ENCODE measurements at places on chromosomes 13 and 19. TPM values are rescaled to one million over a fixed set of nuclear protein-coding genes. Genes with fewer than 3 reads are reported as not detected.

Gene NBEA
- 6.1 TPM for total RNA-seq

Gene FNDC3A
- total RNA-seq = 63.6 TPM

Gene ZNF836
- 9.9 TPM for total RNA-seq

Gene TEX26
- total RNA-seq = not detected

Gene RNU6-9
- not detected for total RNA-seq

Gene ZNF653
- 20.5 TPM for total RNA-seq

Gene FXYD1
- not detected for total RNA-seq

Gene NKG7
- total RNA-seq = not detected

Gene PRKD2
- total RNA-seq = 63.6 TPM

Gene TEX101
- total RNA-seq = not detected

Gene SYT3
- 0.55 TPM for total RNA-seq

Gene KLK15
- total RNA-seq = not detected

Gene SLC25A41
- not detected for total RNA-seq

Gene PROZ
- total RNA-seq = not detected

Gene PRKCSH
- total RNA-seq = 269 TPM

Gene RPL21
- 1,245 TPM for total RNA-seq

Gene ZNF85
- total RNA-seq = 3.2 TPM

Gene CCDC70
- not detected for total RNA-seq

Gene RXFP2
- total RNA-seq = not detected

Gene ATP1A3
- 1.4 TPM for total RNA-seq

Gene S1PR5
- 0.08 TPM for total RNA-seq

Gene TSKS
- total RNA-seq = not detected

Gene TLE6
- 0.50 TPM for total RNA-seq

Gene CCNA1
- total RNA-seq = 0.17 TPM

Gene ZNF429
- 6.3 TPM for total RNA-seq

Gene GIPR
- 0.46 TPM for total RNA-seq

Gene TOMM40
- total RNA-seq = 65.3 TPM

Gene LGALS7
- total RNA-seq = not detected

Gene SIGLEC8
- total RNA-seq = not detected

Gene ZIM2
- 0.07 TPM for total RNA-seq

Gene ATXN8OS
- total RNA-seq = not detected

Gene ZNF724
- total RNA-seq = 7.6 TPM

Gene KLHL1
- total RNA-seq = not detected

Gene FXYD3
- 0.50 TPM for total RNA-seq

Gene ZNF709
- total RNA-seq = 2.0 TPM

Gene OSCAR
- 22.9 TPM for total RNA-seq

Measured in kidney epithelial cell (primary cell).